ENCODE measurements at places on chromosomes 1 and 21.
A peak's percentile ranks its signal among the peaks of the same experiment; 100 is the strongest.

GRCh38 chr1:115882913-115883902 lies 42.3 kb upstream of the NHLH2 start:
- no peak for DNase-seq

- DNase-seq = no peak
Measured at GRCh38 chr1:94110946-94111740, 9.8 kb downstream of the ABCA4 start.

DNA sequence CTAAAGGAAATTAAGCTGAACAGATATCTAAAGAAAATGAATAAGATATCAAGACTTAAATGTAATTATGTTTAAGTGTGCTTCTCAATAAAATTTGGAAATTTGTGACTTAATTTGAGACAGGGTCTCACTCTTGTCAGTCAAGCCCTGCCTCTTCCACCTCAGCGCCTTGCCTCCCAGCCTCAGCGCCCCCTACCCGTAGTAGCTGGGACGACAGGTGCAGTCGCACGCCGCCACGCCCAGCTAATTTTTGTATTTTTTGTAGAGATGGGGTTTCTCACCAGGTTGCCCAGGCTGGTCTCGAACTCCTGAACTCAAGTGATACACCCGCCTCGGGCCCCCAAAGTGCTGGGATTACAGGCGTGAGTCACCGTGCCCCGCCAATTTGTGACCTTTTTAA lies 117.0 kb downstream of the CLEC20A start:
- DNase-seq = no peak

- DNase-seq = no peak
Measured at GRCh38 chr1:3521426-3521825, 67.0 kb downstream of the ARHGEF16 start.

GRCh38 chr1:29519788-29520110 lies 283.4 kb downstream of the PTPRU start:
- no peak for DNase-seq

- no peak for DNase-seq
Measured at GRCh38 chr1:3037281-3038040, 16.2 kb downstream of the ACTRT2 start.

- no peak for DNase-seq
Measured at GRCh38 chr1:167524651-167525050, 6.3 kb upstream of the CD247 start.

DNA sequence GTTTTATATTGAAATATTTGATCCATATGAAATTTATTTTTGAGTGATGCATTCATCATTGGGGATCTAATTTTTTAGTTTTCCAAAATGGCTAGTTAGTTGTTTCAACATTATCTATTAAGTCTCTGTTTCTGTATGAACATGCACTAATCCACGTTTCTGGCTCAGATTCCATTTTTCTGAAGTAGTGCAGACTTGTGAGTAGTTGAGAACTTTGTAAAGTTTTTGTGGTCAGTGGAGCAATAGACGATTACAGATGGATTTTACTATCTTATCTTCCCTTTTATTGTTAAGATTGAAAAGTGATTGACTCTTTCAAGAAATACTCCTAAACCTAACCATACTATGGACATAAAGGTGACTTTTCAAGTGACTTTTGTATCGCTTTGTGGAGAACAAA lies 16.7 kb downstream of the SOAT1 start:
- peak; percentile 93 for DNase-seq

DNA sequence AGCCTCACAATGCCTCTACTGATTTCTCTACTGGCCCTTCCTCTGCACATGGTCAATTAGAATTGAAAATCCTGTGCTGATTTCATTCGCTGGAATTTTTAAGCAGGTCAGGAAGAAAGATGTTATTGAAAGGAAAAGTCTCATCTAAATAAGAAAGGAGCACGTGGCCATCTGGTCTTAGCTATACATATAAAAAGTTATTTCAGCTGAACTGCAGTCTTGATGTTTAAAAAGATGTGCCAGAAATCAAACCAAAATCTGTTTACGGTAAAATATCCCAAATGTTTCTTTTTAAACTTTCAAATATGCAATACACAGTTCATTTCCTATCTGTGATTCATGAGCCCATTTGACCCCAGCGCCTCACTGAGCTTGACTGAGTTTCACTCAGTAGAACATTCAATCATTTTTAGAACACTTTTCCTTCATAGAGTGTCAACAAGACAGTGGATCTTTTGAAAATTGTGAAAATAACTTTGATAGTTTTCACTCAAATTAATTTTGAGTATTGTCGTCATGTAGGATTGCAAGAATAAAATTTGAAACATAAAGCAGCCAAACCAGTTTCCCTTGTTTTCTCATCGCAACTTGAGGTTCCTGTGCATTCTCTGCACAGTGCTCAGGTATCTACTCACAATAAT lies 293.6 kb downstream of the PTPRC start:
- DNase-seq = peak; percentile 67

DNA sequence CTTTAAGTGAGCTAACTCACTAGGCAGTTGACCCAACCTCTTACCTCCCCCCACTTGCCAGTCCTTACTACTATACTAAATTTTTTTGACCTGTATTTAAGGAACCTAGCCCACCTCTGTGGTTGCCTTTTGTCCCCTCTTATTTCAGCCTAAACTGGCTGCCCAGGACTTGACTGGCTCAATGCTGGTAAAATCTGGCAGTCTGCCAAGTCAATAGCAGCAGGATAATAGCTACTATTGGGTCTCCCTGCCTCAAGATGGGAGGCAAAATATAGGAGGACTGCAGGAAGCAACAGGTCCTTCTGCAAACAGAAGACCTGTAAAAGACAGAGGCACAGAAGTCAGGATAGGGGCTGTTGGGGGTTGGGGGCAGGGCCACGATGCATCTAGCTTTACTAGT lies 144.2 kb upstream of the POGK start:
- no peak for DNase-seq

GRCh38 chr1:165857046-165857801 lies 29.8 kb downstream of the UCK2 start:
- peak; percentile 62 for DNase-seq

DNA sequence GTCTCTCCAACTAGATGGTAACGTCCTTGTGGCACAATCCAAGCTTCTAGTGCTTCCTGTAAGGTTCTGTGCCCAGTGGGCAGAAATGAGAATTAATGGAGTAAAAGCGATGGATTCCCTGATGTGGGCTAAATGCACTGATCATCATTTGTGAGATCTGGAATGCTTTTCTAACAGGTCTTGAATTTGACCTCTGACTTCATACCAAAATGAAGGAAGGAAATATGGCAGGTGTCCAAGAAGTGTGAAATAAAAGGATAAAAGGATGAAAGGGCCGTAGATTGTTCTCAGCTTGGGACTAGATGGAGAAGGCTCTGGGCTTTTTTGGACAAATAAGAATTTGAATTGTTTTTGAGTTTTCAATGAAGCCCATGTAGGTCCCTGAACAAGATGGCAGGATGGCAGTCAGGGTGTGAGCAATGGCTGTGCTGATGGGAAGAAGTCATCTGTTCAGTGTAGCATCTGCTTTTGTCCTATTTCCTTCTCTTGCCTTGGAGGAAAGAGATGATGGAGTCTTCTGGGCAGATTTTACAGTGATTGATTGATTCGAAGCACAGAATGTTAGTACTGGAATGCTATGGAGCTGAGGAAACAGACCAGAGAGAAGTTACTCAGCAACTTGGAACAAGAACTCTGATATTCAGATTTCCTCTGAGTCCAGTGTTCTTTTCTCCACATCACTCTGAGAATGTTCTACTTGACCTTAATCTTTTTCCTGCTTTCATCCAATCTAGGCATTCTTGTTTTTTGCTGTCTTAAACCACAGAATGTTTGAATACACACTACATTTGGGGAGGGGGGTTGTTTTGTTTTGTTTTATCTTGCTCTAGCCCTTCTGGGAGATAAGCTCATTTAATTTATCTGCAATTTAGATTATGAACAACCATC lies 286.0 kb downstream of the HLX start:
- no peak for DNase-seq

DNA sequence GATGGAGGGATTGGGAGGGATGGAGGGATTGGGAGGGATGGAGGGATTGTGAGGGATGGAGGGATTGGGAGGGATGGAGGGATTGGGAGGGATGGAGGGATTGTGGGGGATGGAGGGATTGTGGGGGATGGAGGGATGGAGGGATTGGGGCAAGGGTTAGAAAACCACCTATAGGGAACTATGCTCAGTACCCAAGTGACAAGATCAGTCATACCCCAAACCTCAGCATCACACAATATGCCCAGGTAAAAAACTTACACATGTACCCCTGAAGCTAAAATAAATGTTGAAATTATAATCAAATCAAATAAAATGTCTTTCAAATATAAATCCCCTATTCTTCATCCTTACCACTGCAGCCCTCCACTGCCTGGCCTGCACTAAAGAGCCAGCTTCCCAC lies 72.8 kb upstream of the HNRNPU start:
- DNase-seq = no peak

GRCh38 chr1:203176273-203177035 lies 828 bp upstream of the MYBPH start:
- DNase-seq = no peak

- peak; percentile 83 for DNase-seq
Measured at GRCh38 chr1:159581422-159581821, 6.2 kb upstream of the APCS start.

DNA sequence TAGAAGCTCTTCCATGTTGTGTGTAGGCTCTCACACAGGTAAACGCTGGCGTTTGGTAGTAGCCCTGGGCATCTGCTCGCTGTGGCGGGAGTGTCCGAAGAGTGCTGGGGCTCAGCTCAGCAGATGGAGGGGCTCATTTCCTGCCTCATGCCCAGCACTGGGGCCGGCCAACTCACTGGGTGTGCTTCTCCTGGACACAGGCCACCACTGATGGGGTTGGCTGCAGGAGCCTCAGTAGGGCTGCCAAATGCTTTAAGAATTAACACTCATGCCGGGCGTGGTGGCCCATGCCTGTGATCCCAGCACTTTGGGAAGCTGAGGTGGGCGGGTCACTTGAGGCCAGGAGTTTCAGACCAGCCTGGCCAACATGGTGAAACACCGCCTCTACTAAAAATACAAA lies 20.9 kb downstream of the UQCRHL start:
- no peak for DNase-seq

GRCh38 chr1:43954036-43954435 lies 7.3 kb downstream of the IPO13 start:
- no peak for DNase-seq

DNA sequence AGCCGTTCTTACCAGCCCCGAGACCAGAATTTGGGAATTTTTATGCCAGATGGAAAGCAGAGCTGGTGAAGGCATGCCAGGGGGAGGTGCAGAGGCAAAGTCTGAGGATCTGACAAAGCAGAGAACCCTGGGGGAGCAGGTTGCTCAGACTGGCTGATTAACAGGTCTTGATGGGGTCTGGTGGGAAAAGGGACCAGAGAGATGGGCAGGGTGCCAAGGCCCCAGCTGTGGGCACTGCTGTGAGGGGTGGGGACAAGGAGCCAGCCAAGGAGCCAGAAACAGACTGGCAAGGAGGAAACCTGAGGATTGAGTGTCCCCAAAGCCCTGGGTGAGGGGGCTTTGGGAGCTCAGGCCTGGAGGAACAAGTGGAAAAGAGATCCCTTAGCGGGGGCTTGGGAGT lies 21.4 kb downstream of the RPS6KA1 start:
- no peak for DNase-seq

DNA sequence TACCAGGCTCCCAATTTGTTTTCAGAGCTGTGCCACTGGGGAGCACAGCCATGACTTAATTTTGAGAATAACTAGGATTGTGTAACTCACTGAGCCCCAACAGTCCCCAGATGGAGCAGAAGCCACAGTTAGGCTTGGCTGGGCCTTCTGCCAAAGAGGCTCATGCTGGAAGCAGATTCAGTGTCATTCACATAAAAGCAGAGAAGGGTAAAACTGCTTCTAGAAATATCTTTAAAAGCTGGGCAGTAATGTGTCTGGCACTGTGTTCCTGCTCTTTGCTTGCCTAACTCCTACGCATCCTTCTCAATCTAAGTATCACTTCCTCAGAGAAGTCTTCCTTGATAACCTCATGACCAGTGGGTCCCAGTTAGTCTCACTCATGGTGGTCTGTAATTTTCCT lies 20.3 kb downstream of the STK40 start:
- peak; percentile 83 for DNase-seq

- no peak for DNase-seq
Measured at GRCh38 chr1:183313063-183313462, 105.1 kb downstream of the NMNAT2 start.

DNA sequence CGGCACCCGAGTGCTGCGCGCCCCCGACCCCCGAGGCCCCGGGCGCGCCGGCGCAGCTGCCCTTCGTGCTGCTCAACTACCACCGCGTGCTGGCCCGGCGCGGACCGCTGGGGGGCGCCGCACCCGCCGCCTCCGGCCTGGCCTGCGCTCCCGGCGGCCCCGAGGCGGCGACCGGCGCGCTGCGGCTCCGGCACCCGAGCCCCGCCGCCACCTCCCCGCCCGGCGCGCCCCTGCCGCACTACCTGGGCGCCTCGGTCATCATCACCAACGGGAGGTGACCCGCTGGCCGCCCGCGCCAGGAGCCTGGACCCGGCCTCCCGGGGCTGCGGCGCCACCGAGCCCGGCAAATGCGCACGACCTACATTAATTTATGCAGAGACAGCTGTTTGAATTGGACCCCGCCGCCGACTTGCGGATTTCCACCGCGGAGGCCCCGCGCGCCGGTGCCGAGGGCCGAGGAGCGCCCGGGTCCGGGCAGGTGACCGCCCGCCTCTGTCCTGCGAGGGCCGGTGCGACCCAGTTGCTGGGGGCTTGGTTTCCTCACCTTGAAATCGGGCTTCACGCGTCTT lies 49.0 kb downstream of the SIM2 start:
- peak; percentile 39 for DNase-seq

- DNase-seq = no peak
Measured at GRCh38 chr1:87760155-87760554, 431.5 kb downstream of the LMO4 start.

GRCh38 chr1:240526312-240526711 lies 85.6 kb downstream of the GREM2 start:
- peak; percentile 44 for DNase-seq

DNA sequence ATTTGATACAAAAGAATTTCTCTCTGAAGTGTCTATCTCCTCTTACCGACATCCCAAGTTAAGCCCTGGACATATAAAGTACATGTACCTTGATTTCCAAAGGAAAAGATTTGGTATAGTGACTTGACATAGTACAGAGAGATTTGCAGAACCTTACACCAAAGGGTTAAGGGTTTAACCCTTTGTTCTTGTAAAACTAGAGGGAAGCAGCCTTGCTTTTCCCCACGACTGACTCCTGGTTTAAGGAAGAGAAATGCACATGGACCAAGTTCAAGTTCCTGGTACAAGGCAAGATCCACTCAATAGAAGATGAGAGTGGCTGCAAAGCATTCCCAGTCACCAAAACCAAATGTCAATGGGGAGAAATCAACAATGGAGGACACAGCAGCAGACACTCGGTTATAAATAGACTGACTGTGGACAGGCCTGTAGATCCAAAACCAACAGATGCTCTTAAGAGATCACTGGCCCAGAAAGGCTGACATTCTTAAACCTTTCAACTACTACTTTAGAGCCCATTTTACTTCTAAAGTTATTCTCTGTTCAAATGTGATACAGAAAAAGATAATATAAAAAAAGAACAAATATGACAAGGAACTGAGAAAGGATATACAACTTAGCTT lies 69.4 kb downstream of the PUM1 start:
- DNase-seq = no peak

Data from iris pigment epithelial cell (primary cell).